Stimulated activated CD4-positive, alpha-beta T cell treated with anti-CD3 and anti-CD28 coated beads, Interleukin-2, amount 100 ng/mL, for 24 hours (primary cell): ENCODE measurements at places on chromosomes 6 and 20.
A peak's percentile ranks its signal among the peaks of the same experiment; 100 is the strongest.

DNA sequence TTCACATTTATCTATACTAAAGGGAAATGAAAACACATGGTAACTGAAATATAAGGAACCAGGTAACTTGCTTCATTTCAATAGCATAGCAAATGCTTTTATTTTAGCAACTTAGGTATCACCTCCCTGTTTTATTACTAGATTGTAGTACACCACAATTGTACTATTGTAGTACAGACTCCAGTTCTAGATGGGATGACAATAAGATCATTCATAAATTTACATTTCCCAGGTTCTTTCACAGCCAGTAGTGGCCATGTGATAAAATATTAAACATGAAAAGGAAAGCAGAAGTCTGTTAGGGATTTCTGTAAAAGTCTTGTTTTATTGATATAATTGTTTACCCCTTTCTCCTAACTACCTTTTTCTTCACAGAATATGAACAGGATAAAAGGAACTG lies 97.2 kb downstream of the LMBRD1 start:
- DNase-seq, result no peak

- no peak for DNase-seq
Measured at GRCh38 chr20:11459090-11459890, 458.4 kb upstream of the BTBD3 start.

DNA sequence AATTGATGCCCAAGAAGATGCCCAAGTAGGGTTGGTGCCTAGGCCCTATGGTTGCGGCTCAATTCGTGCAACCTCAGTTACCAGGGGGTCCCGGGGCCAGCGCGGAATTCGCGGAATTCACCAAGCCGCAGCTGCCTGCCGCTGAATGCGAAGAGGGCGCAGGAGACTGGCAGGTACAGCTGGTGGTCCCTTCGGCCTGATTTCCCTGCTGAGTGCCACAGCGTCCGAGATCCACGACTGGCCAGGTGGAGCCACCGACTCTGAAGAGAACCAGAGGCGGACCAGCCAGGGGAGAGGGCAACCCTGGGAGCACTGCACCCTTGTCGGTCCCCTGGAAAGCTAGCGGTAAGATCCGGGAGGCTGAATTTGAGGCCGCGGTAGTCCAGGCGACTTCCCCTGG lies 6.8 kb upstream of the TFAP2D start:
- DNase-seq, result no peak

DNA sequence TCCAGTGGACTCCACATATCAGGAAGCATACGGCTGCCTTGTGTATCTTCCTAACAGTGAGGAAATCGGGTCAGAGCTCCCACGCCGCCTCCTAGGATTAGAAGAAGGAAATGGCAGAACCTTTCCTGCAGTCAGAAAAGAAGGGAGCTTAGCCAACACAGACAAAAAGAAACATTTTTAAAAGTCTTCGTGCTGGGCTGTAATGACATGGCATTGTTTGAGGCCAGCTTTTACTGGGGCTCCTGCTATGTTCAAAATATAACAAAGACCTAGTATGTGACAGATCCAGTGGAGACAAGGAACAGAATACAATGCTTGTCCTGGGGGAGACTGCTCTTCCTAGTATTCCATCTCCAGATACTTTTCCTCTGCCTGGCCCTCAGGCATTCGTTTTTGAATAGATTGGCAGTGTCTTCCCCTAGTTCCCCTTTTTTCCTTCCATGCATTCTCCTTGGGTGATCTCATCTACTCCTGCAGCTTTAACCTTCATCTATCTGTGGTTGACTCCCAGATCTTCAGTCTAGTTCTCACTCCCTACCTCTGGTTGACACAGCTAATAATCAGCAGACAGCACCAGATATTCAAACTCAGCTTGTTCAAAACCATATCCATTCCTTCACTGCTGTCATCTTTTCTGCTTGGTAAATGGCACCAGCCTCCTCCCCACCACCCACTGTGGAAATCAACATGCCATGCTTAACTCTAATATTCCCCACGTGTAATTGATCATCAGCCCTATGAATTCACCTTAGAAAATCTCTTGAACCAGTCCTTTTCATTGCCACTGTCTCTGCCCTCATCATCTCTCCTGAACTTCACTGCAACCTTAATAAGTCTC lies 94.5 kb upstream of the VSTM2L start:
- no peak for DNase-seq

- DNase-seq, result no peak
Measured at GRCh38 chr6:33568826-33569570, 11.1 kb downstream of the BAK1 start.

DNA sequence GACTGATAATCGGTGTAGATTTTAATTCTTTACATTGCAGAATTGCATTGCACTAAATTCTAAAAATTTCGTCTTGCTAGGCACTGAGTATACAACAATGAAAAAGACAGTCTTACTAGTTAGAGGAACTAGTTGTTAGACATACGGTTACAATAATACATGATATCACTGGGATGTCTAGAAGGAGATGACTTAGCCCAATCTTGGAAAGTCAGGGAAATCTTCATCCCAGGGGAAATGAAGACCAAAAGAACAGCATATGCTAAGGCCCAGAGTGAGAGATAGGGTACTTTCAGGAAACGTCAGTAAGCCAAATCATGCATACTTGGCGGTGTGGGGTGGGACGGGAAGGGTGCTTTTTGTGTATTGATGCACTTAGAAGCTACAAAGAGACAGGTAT lies 901 bp downstream of the CEP57L1 start:
- DNase-seq, result no peak

DNA sequence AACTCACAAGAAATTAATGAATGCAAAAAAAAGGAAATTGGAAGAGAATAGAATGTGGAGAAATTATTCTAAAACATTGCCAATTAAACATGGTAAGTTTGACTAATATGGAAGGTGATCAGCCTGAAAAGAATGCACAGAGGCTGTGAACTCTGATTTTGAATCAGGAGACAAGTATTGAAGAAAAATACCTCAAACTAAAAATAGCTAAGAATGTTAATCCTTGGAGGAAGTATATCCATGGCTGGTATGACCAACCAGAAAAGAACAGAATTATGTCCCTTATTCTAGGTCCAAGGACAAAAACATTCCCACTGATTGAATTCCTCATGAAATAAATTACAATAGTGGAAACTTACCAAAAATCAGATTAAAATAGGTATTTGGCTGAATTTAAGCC lies 7.3 kb upstream of the RIMS1 start:
- no peak for DNase-seq

- no peak for DNase-seq
Measured at GRCh38 chr6:159125014-159125609, 44.1 kb upstream of the FNDC1 start.

GRCh38 chr6:140979642-140980091 lies 1153.1 kb upstream of the GJE1 start:
- no peak for DNase-seq

- no peak for DNase-seq
Measured at GRCh38 chr6:127291495-127291894, 24.8 kb downstream of the RNF146 start.

GRCh38 chr6:131629651-131630050 lies 1.6 kb upstream of the MED23 start:
- DNase-seq, result no peak

GRCh38 chr20:25040438-25040831 lies 17.5 kb downstream of the ACSS1 start:
- DNase-seq, result no peak

GRCh38 chr20:3686867-3687321 lies 5.1 kb upstream of the ADAM33 start:
- DNase-seq, result no peak

DNA sequence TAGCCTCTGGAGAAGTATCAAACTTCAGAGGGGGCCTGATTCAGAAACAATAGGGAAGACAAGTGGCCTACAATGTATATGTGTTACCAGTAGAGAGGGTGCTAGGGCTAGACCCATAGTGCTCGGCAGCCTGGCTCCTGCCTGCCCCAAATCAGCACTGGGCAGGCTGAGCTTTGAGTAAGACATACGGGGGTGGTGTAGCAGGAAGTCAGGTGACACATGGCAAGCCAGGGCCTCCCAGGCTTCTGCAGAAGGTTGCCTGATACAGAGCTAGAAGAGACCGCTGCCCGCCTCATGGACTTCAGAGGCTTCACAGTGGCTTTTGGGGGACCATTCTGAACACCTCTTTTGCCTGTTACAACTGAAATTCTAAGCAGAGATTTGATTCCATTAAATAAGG lies 43.4 kb downstream of the RALY start:
- DNase-seq, result peak; percentile 58

GRCh38 chr6:105318660-105319059 lies 84.2 kb downstream of the PREP start:
- DNase-seq, result no peak

GRCh38 chr6:69349771-69350170 lies 447.0 kb downstream of the LMBRD1 start:
- DNase-seq, result no peak

DNA sequence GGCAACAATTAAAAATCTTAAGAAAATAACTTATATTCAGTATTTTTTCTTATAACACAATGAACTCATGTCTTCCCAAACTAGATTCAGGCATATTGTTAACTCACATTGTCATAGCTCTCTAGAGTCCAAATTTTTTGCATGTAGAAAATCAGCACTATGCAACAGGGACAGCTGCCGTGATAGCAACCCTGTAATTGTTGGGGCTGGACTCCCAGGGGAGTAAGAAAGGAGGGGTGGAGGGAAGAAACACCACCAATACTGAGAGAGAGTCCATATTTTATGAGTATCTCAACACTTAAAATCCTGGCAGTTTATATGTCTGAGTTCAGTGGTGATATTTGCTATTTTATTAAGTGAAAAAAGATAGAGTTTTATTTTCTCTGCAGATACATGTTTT lies 89.6 kb upstream of the HS3ST5 start:
- DNase-seq, result no peak

DNA sequence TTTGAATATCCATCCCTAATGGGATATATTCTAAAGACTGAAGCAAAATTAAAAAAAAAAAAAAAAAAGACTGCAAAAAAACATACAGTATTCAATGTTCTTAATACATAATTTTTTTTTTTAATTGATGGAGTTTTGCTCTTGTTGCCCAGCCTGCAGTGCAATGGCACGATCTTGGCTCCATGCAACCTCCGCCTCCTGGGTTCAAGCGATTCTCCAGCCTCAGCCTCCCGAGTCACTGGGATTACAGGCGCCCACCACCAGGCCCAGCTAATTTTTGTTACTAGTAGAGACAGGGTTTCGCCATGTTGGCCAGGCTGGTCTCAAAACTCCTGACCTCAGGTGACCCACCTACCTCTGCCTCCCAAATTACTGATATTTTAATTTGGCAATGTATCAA lies 29.3 kb downstream of the RANBP9 start:
- DNase-seq, result no peak

DNA sequence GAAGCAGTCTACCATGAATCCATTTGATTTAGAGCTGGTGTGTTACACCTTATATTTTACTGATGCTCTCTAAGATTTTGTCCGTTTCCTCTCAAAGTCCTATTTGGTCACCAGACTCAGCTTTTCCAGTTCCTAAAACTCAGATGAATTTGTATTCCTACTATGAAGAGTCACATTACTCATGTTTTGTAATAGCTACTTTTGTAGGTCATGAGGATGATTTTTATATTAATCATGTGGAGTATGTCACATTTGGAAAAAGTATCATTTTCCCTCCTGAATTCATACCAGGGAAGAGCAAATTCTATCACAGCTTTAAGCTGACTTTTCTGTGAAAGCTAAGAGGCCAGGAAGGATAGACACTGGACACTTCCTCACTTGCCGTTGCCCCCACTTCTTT lies 140.6 kb upstream of the SCGN start:
- no peak for DNase-seq

GRCh38 chr6:123806561-123806960 lies 2.9 kb downstream of the NKAIN2 start:
- no peak for DNase-seq

GRCh38 chr20:46835418-46835817 lies 59.2 kb upstream of the EYA2 start:
- DNase-seq, result no peak

DNA sequence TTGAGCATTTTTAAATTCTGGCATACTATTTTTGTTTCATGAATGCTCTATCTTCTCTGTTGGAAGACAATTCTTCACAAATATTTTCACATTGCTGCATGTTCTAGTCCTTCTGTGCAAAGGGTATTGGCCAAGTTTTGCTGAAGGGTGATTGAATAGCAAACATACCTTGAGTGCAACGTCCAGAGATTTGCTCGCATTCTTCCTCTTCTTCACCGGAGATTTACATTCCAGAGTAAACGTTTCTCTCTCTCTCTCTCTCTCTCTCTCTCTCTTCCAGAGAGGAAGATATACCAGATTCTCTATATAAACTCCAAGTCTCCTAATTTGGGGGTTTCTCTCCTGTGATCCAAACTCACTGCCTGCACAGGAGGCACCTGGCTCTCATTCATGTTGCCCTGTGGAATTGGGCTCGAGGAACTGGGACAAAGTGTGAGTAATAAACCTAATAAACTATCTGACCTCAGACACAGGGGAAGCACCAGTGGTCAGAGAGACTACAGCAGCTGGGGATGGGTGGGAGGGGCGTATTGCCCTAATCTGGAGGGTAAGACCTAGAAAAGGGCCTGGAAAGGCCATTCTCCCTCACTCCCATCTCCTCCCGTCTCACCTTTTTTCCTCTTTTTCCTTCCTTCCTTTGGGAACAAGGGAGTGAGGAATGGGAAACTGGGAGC lies 1.1 kb upstream of the TREML1 start:
- no peak for DNase-seq

DNA sequence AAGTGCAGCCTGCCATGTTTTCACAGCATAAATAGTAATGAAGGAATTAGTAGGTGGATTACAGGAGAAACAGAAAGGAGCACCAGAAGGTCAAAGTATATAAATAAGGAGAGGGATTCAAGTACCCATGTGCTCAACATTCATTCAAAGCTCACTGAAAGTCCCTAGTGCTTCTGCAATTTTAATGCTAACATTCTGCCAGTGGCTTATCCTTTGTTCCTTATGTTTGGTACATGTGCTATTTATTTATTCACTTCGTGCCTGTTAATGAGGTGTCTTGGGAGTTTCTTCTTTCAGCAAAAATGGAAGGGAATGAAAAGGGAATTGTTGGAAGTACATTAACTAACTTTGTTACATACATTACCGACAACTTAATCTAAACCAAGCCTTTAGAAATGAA lies 105.7 kb downstream of the CRYBG1 start:
- no peak for DNase-seq

DNA sequence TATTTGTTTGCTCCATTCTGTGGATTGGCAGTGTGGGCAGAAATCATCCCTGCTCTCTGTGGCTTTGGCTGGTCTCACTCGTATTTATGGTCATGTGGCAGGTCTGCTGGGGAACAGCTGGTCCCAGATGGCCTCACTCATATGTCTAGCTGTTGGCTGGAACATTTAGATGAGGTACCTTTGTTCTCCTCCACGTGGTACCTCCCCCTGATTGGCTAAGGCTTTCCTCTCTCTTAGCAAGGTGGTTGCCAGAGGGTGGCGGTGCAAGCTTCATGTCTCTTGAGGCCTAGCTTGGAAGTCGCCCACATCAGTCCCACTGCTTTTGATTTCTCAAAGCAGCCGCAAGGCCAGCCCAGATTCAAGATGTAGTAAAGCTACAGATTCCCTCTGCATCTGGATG lies 348.5 kb upstream of the BTBD3 start:
- DNase-seq, result no peak

DNA sequence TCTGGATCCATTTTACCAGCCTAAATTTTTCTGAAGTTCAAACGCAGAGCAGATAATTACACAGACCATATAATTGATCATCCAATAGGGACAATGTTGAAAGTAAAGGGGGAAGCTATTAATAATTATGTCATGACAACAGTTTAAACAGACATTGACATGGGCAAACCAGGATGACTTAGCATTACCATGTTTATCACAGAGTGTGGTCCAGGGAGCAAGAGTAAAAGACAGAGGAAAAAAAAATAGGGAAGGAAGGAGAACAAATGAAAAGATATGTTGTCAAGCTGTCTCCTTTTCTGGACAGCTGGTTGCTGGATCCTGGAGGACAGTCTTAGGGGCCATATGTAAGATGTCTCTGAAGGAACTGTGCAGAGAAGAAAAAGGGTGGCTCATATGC lies 69.4 kb upstream of the FBXL4 start:
- DNase-seq, result no peak
